ENCODE measurements at places on chromosomes 5 and 9. TPM values are rescaled to one million over a fixed set of nuclear protein-coding genes. Genes with fewer than 3 reads are reported as not detected.

CEL gene
- 10.7 TPM for total RNA-seq

GABRA6 gene
- total RNA-seq, result not detected

BARHL1 gene
- total RNA-seq, result not detected

PCDHGC5 gene
- total RNA-seq, result 4.3 TPM

ARL14EPL gene
- not detected for total RNA-seq

PTGDS gene
- 20.1 TPM for total RNA-seq

GM2A gene
- total RNA-seq, result 118 TPM

IFNA13 gene
- not detected for total RNA-seq

STK32A gene
- 5.1 TPM for total RNA-seq

CERCAM gene
- 3.7 TPM for total RNA-seq

TTC39B gene
- total RNA-seq, result 51.1 TPM

IL3 gene
- total RNA-seq, result not detected

NR2F1 gene
- 3.1 TPM for total RNA-seq

TARS1 gene
- total RNA-seq, result 60.0 TPM

GPR151 gene
- total RNA-seq, result not detected

ZDHHC11 gene
- total RNA-seq, result 35.9 TPM

HTR1A gene
- total RNA-seq, result not detected

EIF4EBP3 gene
- total RNA-seq, result 46.1 TPM

NUTM2F gene
- 0.24 TPM for total RNA-seq

STPG3 gene
- not detected for total RNA-seq

RETREG1 gene
- total RNA-seq, result 47.3 TPM

PCDHGB5 gene
- 13.3 TPM for total RNA-seq

LIX1 gene
- not detected for total RNA-seq

ADAMTS13 gene
- total RNA-seq, result 1.9 TPM

ZCCHC10 gene
- total RNA-seq, result 10.1 TPM

CDX1 gene
- total RNA-seq, result not detected

ARL10 gene
- total RNA-seq, result 29.6 TPM

ERBIN gene
- 103 TPM for total RNA-seq

OR1J2 gene
- total RNA-seq, result not detected

SEMA4D gene
- 43.0 TPM for total RNA-seq

PKD2L2 gene
- total RNA-seq, result not detected

KLF9 gene
- 90.0 TPM for total RNA-seq

DCAF12 gene
- total RNA-seq, result 31.3 TPM

EIF4E1B gene
- not detected for total RNA-seq

ADAMTS12 gene
- total RNA-seq, result 0.26 TPM

ACSL6 gene
- 0.23 TPM for total RNA-seq

GFPT2 gene
- 3.4 TPM for total RNA-seq

MARVELD2 gene
- total RNA-seq, result 27.3 TPM

F2RL2 gene
- 0.79 TPM for total RNA-seq

GRXCR2 gene
- total RNA-seq, result 0.47 TPM

PCDH1 gene
- 122 TPM for total RNA-seq

CDKN2A gene
- not detected for total RNA-seq

LCP2 gene
- total RNA-seq, result 8.9 TPM

WNT8A gene
- total RNA-seq, result not detected

PDZD2 gene
- 195 TPM for total RNA-seq

PCDHB4 gene
- 2.0 TPM for total RNA-seq

ADAMTS19 gene
- not detected for total RNA-seq

HSPB3 gene
- 2.0 TPM for total RNA-seq

PRDM9 gene
- total RNA-seq, result not detected

GRM6 gene
- not detected for total RNA-seq

SNCB gene
- total RNA-seq, result not detected

PCDHA13 gene
- not detected for total RNA-seq

EDIL3 gene
- 21.5 TPM for total RNA-seq

ZNF300 gene
- total RNA-seq, result 4.0 TPM

URM1 gene
- total RNA-seq, result 30.2 TPM

All from suprapubic skin (tissue), 4 donors.